Stimulated activated CD8-positive, alpha-beta memory T cell treated with anti-CD3 and anti-CD28 coated beads, Interleukin-7, amount 100 ng/mL, for 1 hour (primary cell): ENCODE measurements at places on chromosomes 1 and 21.

GRCh38 chr1:225451340-225451739, 23.5 kb upstream of the LBR start:
- no peak for DNase-seq

DNA sequence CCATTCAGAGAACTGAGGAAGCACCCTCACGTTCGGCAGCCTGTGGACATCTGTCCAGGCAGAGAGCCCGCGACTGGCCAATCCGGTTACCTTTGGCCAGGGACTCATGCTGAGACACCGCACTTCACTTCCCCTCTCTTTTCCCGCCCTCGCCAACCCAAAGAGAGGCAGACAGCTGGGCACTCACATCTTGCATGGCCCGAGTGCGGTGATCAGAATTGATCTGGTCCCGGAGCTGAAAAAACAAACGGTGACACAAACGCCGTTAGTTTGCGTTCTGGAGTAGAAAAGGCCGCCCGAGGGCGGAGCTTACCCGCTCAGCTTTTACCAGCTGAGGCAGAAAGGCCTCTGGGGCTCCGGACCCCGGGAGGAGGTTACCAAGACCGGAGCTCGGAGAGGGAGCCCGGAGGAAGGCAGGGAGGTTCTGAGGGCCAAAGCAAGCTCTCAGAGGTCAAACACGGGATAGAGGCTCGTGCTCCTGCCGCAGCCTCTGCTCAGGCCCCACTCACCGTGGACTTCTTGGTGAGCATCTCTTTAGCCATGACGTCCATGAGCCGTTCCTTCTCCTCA, 376 bp downstream of the SF3A3 start:
- no peak for DNase-seq

DNA sequence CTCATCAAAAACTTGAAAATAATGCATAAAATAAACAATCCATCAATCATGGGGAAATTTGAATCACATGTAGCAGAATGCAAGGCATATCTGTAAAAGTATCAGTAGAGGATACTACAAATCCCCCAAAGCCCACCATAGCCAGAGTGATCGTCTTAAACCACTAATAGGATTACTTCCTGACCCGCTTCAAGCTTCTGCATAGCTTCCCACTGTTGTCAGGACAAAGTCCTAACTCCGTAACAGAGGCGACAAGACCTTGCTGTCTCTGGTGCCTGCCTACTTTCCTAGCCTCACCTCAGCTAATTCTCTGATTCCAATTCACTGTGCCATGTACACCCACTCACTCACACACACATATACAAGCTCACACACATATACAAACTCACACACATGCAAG, 161.2 kb upstream of the NFIA start:
- no peak for DNase-seq

DNA sequence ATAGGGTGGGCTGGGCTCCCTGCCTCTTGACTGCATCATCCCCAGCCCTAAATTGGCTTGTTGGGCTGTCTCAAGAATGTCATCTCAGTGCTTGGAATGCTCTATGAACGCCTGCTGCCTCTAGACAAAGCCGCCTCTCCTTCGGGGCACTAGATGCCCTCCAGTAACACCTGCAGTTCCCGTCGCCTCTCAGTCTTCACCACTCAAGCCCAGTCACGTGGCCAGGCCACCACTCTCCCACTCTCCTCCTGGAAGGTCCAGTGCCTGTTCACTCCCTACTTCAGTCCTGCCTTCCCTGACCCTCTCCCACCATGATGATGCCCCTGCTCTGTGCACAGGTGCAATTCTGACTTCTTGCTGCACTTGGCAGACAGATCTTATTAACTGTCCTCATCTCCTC, 7.0 kb downstream of the TAS1R2 start:
- no peak for DNase-seq

GRCh38 chr1:180178511-180179161, 24.0 kb downstream of the QSOX1 start:
- DNase-seq = peak; percentile 30
